NCI-H460 (cell line): ENCODE measurements at places on chromosomes 6 and 20.

GRCh38 chr6:151389618-151390275 is 1.6 kb downstream of the ZBTB2 start:
- DNase-seq = no peak

- peak; percentile 59 for DNase-seq
These were observed 8.8 kb upstream of the NDRG3 start for GRCh38 chr20:36754656-36755222.

GRCh38 chr6:159871241-159871640 is 19.5 kb upstream of the MAS1 start:
- no peak for DNase-seq

DNA sequence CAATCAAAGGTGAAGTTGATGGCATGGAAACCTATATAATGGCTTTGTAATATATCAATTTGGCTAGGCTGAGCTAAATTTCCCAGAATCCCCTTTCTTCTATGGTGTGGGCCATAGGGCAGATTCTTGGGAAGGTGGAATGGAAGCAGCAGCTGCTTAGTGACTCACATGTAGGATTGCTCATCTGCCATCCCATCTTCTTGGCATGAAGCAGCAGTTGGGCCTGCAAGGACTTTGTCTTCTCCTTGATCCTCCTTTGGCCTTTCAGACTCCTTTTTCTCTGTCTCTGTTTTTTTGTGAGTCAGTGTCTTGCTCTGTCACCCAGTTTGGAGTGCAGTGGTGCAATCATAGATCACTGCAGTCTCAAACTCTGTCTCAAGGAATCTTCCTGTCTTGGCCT is 52.6 kb upstream of the CEP162 start:
- DNase-seq = no peak

- DNase-seq = no peak
These were observed 107.1 kb downstream of the TSHZ2 start for GRCh38 chr20:53079261-53079691.

DNA sequence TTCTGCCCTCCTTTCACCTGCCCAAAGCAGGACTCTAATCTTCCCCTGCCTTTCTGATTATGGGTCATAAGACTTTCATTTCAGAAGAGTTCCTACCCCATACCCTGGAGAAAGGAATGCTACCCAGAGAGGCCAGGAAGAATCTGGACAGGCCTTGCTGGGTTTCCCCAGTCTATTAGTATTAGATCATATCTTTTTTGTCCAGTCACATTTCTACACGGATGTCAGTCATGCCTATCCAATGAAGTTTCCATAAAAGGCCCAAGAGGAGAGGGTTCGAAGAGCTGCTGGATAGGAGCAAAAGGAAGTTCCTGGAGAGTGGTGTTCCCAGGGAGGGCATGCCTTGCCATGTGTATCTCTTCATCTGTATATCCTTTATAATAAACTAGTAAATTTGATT is 3.2 kb downstream of the POLH start:
- no peak for DNase-seq

GRCh38 chr20:43863821-43864544 is 50.7 kb upstream of the TOX2 start:
- DNase-seq = no peak

- no peak for DNase-seq
These were observed 78.2 kb downstream of the ELOVL4 start for GRCh38 chr6:79869184-79869583.
